ENCODE measurements at places on chromosomes 6 and 20. TPM values are rescaled to one million over a fixed set of nuclear protein-coding genes. Genes with fewer than 3 reads are reported as not detected.

The BMP7 gene
- 10.9 TPM for polyA plus RNA-seq

- H3K4me3 ChIP-seq, result peak overlapping the region; percentile 79
- DNase-seq, result peak; percentile 35
- no peaks in the 10 kb centered on the region for H3K36me3 ChIP-seq
- no peaks in the 10 kb centered on the region for H3K27me3 ChIP-seq
- peaks cover 26% of the 10 kb centered on the region for H3K4me1 ChIP-seq
- H3K27ac ChIP-seq, result peak overlapping the region; percentile 94
These were observed 504 bp downstream of the VPS16 start for GRCh38 chr20:2840967-2841531.

The SYNDIG1 gene
- 1.2 TPM for polyA plus RNA-seq

DNA sequence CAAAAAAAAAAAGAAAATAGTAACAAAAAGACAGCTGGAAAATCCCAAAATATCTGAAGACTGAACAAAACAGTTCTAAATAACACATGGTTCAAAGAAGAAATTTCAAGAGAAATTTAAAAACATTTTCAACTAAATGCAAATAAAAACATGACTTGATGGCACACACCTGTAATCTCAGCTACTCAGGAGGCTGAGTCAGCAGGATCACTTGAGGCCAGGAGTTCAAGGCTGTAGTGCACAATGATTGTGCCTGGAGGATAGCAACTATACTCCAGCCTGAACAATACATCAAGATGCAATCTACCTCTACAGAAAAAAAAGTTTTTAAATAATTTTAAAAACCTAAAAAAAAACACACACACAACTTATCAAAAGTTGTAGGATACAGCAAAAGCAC lies 21.6 kb upstream of the ASF1A start:
- no peaks in the 10 kb centered on the region for H3K36me3 ChIP-seq
- H3K4me3 ChIP-seq, result no peak overlapping the region
- DNase-seq, result no peak
- H3K4me1 ChIP-seq, result peaks cover 10% of the 10 kb centered on the region
- H3K27me3 ChIP-seq, result no peaks in the 10 kb centered on the region

DNA sequence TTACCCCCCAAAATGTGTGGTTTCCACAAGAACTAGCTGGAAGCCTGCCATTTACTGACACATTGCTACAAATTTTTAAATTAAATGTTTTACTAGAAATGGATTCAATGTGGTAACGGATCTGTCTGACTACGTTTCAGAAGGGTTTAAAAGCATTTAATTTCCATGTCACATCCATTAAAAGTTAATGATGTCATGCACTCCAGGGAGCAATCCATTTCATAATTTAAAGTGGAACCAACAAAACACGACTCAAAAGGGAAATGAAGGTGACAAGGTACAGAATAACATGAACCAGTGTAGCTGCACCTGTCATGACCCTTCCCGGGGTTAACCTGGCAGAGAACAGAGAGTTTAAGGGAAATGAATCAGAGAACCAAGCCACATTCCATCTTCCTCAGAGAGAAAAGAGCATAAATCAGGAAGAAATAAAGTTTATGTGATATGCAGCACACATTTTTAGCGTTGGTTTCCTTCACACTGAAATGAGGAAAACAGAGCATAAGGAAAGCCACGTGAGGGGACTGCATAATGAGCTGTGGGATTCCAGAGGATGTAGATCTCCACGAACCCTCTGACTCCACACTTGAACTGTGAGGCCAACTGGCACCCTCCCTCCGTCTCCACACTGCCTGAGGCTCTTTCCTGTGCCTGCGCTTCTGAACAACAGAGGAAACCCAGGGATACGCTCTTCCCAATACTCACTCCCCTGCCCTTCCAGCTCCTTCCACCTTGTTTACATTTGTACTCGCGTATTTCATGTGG lies 170.3 kb upstream of the AHI1 start:
- no peak for DNase-seq
- no peak overlapping the region for H3K4me3 ChIP-seq
- no peak overlapping the region for H3K27ac ChIP-seq
- no peaks in the 10 kb centered on the region for H3K36me3 ChIP-seq

- no peaks in the 10 kb centered on the region for H3K36me3 ChIP-seq
- no peaks in the 10 kb centered on the region for H3K27me3 ChIP-seq
- no peak overlapping the region for H3K4me3 ChIP-seq
These were observed 9.1 kb downstream of the SMPDL3A start for GRCh38 chr6:122798099-122798641.

The KIFC1 gene
- polyA plus RNA-seq, result 9.9 TPM

The LTV1 gene
- 16.2 TPM for polyA plus RNA-seq

DNA sequence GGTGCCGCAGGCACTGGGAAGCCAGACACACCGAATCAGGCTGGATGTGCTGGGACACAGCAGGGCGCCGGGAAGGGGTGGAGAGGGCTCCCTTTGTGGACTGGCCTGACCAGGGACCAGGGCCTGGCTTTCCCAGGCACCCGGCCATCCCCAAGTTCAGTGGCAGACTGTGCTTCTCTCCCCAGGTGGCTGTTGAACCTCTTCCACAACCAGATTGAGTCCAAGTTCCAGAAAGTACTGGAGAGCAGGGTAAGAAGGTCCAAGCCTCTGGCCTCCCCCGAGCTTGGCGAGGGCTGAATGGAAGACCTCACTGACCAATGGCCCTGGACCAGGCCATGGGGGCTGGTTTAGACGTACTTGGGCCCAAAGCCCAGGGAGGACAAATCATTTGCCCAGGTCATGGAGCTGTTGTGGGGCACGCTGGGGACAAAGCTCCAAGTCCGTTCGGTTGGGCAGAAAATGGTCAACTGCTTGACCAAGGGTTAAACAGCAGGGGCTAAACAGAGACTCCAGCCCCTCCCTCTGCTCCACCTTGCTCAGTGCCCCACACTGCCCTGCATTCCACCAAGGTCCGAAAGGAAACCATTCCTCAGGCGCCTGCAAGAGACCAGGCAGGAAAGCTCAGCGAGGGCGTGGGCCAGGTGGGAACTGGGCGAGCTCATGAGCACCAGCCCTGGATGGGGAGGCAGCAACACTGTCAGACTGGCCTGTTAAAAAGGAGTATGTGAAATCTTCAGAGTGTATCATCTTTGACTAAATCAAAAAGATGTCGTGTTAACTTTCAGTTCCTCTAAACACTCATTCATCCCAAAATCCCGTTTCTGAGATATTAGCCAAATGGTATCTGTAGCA lies 9.1 kb downstream of the LBP start:
- H3K4me3 ChIP-seq, result no peak overlapping the region
- no peaks in the 10 kb centered on the region for H3K4me1 ChIP-seq
- H3K27me3 ChIP-seq, result no peaks in the 10 kb centered on the region
- H3K36me3 ChIP-seq, result no peaks in the 10 kb centered on the region
- no peak for DNase-seq

GRCh38 chr20:57608516-57608915 lies 11.7 kb downstream of the ZBP1 start:
- DNase-seq, result no peak
- no peak overlapping the region for H3K4me3 ChIP-seq
- H3K27me3 ChIP-seq, result peaks cover 29% of the 10 kb centered on the region
- H3K36me3 ChIP-seq, result peaks cover 3% of the 10 kb centered on the region
- H3K27ac ChIP-seq, result no peak overlapping the region

DNA sequence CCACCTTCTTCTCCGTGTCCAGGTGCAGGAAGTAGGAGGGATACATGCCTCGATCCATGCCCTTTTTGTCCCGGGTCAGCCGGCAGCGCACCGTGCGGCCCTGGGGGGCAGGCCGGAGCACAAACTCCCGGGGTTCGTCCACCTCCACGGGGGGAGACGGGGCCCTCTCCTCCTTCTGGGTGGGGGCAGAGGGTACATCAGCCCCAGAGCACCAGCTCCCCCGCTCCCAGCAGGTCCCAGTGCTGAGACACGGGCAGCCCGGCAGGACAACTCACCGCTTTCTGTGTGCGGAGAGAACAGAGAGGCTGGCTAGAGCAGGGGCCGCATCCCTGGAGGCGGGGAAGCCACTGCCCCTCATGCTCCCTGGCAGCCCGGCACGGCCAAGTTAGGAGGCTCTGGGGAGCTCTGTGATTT lies 6.7 kb downstream of the TULP1 start:
- H3K4me3 ChIP-seq, result no peak overlapping the region
- no peaks in the 10 kb centered on the region for H3K36me3 ChIP-seq
- H3K4me1 ChIP-seq, result no peaks in the 10 kb centered on the region
- DNase-seq, result no peak
- H3K27ac ChIP-seq, result no peak overlapping the region

The BEND3 gene
- polyA plus RNA-seq, result 0.92 TPM

GRCh38 chr6:82066991-82067411 lies 180.5 kb downstream of the IBTK start:
- H3K4me3 ChIP-seq, result no peak overlapping the region
- no peaks in the 10 kb centered on the region for H3K27me3 ChIP-seq
- H3K27ac ChIP-seq, result no peak overlapping the region
- peaks cover 1% of the 10 kb centered on the region for H3K4me1 ChIP-seq
- H3K36me3 ChIP-seq, result no peaks in the 10 kb centered on the region

The ETV7 gene
- 7.9 TPM for polyA plus RNA-seq

GRCh38 chr6:53043581-53043980 lies 21.6 kb upstream of the FBXO9 start:
- H3K27me3 ChIP-seq, result no peaks in the 10 kb centered on the region
- peaks cover 32% of the 10 kb centered on the region for H3K4me1 ChIP-seq
- peaks cover 30% of the 10 kb centered on the region for H3K36me3 ChIP-seq
- DNase-seq, result no peak
- peak overlapping the region; percentile 10 for H3K27ac ChIP-seq

The ZKSCAN8 gene
- polyA plus RNA-seq, result 2.9 TPM

DNA sequence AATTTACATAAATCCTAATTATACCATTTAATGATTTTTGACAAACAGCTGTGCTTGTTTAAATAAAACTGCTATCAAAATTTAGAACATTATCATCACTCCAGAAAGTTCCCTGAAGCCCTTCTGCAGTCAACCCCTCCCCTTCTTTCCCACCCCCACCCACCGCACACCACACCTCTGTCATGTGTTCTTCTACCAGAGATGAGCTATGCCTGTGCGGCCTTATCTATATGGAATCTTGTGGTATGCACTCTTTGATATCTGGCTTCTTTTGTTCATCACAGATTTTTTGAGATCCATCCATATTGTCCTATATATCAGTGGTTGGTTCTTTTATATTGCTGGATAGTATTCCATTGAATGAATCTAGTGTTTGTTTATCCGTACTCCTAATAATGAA lies 7.2 kb downstream of the MYLIP start:
- H3K27ac ChIP-seq, result no peak overlapping the region
- no peaks in the 10 kb centered on the region for H3K36me3 ChIP-seq
- H3K27me3 ChIP-seq, result no peaks in the 10 kb centered on the region
- H3K4me3 ChIP-seq, result no peak overlapping the region
- peaks cover 100% of the 10 kb centered on the region for H3K4me1 ChIP-seq

- H3K36me3 ChIP-seq, result no peaks in the 10 kb centered on the region
- no peak overlapping the region for H3K4me3 ChIP-seq
- H3K27ac ChIP-seq, result no peak overlapping the region
These were observed 38.7 kb upstream of the RFPL4B start for GRCh38 chr6:112308476-112308875.

DNA sequence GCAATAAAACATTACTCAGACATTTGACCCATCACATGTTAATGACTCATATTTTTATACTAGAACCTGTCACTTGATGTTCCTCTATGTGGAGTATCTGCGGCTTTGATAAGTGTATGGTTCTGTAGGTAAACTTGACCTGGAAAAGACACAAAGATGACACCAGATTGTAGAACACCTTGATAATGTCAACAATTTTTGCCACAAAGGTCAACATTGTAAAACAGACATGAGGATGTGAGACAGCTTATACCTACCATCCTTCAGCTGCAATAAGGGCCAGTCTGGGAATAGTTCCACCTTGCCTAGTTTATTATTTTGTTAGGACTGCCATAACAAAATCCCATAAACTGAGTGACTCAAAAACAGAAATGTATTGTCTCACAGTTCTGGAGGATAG lies 202.4 kb downstream of the LMBRD1 start:
- H3K4me3 ChIP-seq, result no peak overlapping the region
- H3K27ac ChIP-seq, result no peak overlapping the region
- H3K4me1 ChIP-seq, result no peaks in the 10 kb centered on the region
- no peak for DNase-seq

- DNase-seq, result no peak
- no peak within 1 kb of the TSS for H3K4me3 ChIP-seq
- H3K27me3 ChIP-seq, result peaks cover 28% of the 10 kb centered on the region
- H3K4me1 ChIP-seq, result peaks cover 8% of the 10 kb centered on the region
- no peaks in the 10 kb centered on the region for H3K36me3 ChIP-seq
These were observed at the start of gene F13A1 for GRCh38 chr6:6319952-6320811. F13A1 (minus strand) TSS chr6:6320662; CDS start chr6:6318664, 1,998 bp downstream.

The SYCP2 gene
- polyA plus RNA-seq, result 4.9 TPM

GRCh38 chr6:169225887-169226286 lies 27.8 kb downstream of the THBS2 start:
- H3K36me3 ChIP-seq, result peaks cover 14% of the 10 kb centered on the region
- peak; percentile 21 for DNase-seq
- no peaks in the 10 kb centered on the region for H3K4me1 ChIP-seq

DNA sequence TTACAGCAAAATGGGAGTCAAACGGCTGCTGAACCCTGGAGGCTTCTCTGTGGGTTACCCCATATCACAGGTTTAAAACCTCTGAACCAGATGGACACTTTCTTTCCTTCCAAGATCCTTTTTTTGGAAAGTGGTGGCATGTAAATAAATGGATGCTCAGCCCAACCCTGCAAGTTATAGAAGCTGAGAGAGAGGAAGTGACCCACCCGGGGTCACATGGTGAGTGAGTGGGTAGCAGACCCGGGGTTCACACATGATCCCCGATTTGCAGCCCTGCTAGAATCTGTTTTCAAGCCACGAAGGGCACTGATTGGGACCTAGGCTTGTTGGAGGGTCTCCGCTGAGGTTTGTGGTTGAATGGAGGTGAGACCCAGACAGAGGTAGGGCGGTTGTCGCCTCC lies 32.0 kb downstream of the SIRPA start:
- no peak overlapping the region for H3K27ac ChIP-seq
- no peak for DNase-seq
- H3K27me3 ChIP-seq, result no peaks in the 10 kb centered on the region
- H3K4me3 ChIP-seq, result no peak overlapping the region
- no peaks in the 10 kb centered on the region for H3K4me1 ChIP-seq
- H3K36me3 ChIP-seq, result no peaks in the 10 kb centered on the region

The FOXQ1 gene
- 17.4 TPM for polyA plus RNA-seq

- H3K4me3 ChIP-seq, result no peak overlapping the region
- H3K4me1 ChIP-seq, result peaks cover 9% of the 10 kb centered on the region
- no peak overlapping the region for H3K27ac ChIP-seq
These were observed 31.2 kb upstream of the RIPK1 start for GRCh38 chr6:3036861-3037637.

GRCh38 chr6:87473419-87473903 lies 687 bp downstream of the SLC35A1 start:
- peak overlapping the region; percentile 92 for H3K4me3 ChIP-seq
- peaks cover 30% of the 10 kb centered on the region for H3K4me1 ChIP-seq
- DNase-seq, result peak; percentile 83
- H3K36me3 ChIP-seq, result peaks cover 9% of the 10 kb centered on the region
- no peaks in the 10 kb centered on the region for H3K27me3 ChIP-seq
- H3K27ac ChIP-seq, result peak overlapping the region; percentile 97

The PDE7B gene
- polyA plus RNA-seq, result 5.0 TPM

DNA sequence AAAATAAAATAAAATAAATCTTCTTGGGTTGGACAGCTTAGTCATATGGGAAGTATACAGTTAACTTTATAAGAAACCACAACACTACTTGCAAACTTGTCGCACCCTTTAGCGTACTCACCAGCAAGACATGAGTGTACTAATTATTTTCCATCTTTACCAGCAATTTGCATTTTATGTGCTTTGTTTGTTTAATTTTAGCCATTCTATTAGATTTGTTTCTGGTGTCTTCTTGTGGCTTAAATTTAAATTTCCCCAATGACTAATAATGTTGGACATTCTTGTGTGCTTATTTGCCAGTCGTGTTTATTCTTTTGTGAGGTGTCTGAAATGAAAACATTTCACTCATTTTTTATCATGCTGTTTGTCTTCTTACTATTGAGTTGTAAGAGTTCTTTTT lies 1172.2 kb upstream of the CITED2 start:
- DNase-seq, result no peak
- H3K27ac ChIP-seq, result no peak overlapping the region
- no peaks in the 10 kb centered on the region for H3K27me3 ChIP-seq
- H3K4me1 ChIP-seq, result no peaks in the 10 kb centered on the region

Data from stomach (tissue), 19 donors.